ENCODE measurements at places on chromosomes 7 and 10.
A peak's percentile ranks its signal among the peaks of the same experiment; 100 is the strongest.

- DNase-seq, result no peak
Measured at GRCh38 chr7:53657586-53657985, 622.2 kb downstream of the POM121L12 start.

GRCh38 chr7:22331704-22332103 lies 25.2 kb downstream of the RAPGEF5 start:
- peak; percentile 6 for DNase-seq

DNA sequence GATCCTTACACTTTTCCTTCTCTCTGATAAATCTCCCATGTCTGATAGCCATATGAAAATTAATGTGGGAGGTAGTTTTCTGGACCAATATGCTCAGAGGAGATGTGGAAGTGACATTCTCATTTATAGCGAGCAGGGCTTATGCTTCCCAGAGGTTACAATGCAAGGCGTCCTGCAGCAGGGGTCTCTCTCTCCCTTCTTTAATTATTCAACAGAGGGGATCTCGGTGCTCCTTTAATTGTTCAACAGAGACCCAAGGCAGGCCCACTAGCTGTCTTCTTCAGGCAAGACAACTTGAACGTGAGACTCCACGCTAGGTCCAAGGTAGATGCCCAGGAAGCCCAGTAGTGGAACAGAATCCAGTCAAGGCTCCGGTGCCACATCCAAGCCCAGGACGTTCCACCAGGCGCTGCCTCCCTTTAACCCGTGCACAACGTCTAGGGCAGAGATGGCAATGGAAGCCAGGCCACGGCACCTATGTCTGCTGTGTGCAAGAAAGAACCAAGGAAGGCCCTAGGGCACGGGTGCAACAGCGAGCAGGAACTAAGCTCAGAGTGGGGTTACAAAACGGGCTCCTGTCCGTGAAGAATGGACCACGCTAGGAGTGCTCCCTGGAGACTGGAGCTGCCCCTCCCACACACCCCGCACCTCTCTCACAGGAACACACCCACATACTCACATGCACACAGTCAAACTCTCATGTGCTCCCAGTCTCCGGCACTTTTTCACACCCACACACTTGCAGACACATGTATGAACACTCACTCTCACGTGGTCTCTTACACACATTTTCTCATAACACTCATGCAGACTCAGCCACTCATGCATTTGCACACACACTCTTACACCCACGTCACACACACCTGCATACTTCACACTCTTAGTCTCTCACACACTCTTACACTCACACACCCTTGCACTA lies 230.4 kb downstream of the TNS3 start:
- no peak for DNase-seq

GRCh38 chr7:157877298-157878090 lies 540.7 kb downstream of the DNAJB6 start:
- no peak for DNase-seq

- no peak for DNase-seq
Measured at GRCh38 chr7:12357508-12357907, 46.2 kb downstream of the VWDE start.

- DNase-seq, result no peak
Measured at GRCh38 chr10:131205556-131205955, 106.0 kb downstream of the TCERG1L start.

Data from stromal cell of bone marrow (primary cell).